ENCODE measurements at places on chromosomes 12 and 14.

- no peak for DNase-seq
Measured at GRCh38 chr14:102785595-102785963, 8.3 kb downstream of the TRAF3 start.

- DNase-seq, result peak; percentile 62
Measured at GRCh38 chr12:25830456-25830855, 128.0 kb upstream of the RASSF8 start.

GRCh38 chr12:25875661-25876060 lies 82.8 kb upstream of the RASSF8 start:
- DNase-seq, result peak; percentile 40

DNA sequence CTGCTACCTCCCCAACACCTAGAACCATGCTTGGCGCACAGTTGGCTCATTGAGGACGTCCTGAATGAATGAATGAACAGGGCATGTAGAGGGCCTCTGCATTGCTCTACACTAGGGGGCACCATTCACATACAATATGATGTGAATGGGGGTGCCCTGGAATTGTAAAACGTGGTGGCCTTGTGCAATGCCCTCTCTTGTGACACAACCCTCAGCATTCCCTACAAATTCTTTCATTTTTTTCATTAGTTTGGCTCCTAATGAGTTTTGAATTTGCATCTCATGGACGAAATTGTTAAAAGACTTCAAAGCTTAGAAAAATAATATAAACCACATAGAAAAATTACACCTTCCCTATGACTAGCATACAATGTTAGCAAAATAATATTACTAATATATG lies 2.3 kb upstream of the DIO2 start:
- DNase-seq, result peak; percentile 79

- DNase-seq, result peak; percentile 39
Measured at GRCh38 chr14:31206536-31207286, 882 bp downstream of the HECTD1 start.

DNA sequence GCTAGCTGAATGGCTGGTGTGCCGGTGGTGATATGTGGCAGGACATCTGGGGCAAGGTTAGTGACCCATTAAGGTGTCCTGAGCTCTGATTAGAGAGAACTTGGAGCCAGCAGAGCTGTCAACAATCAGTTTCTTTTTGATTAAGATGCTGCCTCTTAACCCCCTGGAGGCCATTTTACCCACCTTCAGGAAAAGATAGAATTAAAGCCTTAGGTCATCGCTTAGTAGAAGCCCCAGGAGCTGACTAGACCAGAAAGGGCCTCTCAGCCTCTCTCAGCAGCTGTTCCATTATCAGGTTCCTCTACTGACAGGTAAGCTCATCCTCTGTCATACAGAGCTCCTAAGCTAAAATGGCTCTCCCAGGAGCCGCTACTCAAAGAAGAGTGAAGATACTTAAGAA lies 339.0 kb downstream of the FUT8 start:
- DNase-seq, result no peak

DNA sequence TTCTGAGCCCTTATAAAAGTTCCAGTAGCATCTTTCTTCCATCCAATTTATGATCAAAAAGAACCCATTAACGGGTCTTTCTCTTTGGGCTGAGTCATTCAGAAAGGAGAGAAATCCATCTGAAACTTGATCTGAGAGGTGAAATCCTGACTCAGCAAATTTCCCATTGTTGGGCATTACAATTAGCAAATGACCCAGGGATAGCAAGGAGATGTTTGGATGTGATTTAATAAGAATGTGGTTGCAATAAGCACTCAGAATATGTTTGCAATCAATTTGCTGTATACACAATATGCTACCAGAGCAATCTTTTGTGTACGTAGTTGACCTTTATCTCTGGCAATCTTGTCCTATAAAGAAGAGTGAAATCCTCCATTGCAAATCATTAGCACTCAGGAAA lies 122.7 kb downstream of the CCDC60 start:
- no peak for DNase-seq

GRCh38 chr12:122040579-122041386 lies 19.1 kb downstream of the BCL7A start:
- DNase-seq, result no peak

- DNase-seq, result peak; percentile 54
Measured at GRCh38 chr12:13195785-13196129, 769 bp upstream of the EMP1 start.

GRCh38 chr14:66813636-66814035 lies 305.7 kb downstream of the GPHN start:
- DNase-seq, result no peak

DNA sequence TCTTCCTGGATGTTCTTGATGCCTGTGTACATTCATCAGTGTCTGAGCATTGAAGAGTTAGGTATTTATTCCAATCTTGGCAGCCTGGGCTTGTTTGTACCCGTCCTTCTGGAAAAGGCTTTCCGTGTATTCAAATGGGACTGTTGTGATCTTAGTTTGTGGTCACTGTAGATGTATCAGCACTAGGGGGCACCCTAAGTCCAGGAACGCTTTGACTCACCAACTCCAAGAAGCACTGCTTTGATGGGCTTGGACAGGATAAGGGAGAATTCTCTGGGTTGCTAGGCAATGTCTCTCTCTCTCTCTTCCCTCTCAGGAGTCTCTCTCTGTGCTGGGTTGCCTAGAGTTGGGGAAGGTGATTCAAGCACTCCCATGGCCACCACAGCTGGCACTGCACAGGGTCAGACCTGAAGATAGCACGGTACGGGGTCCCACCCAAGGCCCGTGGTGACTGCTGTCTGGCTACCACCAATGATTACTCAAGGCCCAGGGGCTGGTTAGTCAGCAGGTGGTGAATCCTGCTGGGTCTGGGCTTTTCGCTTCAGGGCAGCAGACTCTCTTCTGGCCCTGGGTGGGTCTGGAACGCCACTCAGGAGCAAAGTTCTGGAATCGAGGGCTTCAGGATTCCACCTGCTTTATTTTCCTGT lies 211.1 kb upstream of the RGS6 start:
- DNase-seq, result peak; percentile 67

DNA sequence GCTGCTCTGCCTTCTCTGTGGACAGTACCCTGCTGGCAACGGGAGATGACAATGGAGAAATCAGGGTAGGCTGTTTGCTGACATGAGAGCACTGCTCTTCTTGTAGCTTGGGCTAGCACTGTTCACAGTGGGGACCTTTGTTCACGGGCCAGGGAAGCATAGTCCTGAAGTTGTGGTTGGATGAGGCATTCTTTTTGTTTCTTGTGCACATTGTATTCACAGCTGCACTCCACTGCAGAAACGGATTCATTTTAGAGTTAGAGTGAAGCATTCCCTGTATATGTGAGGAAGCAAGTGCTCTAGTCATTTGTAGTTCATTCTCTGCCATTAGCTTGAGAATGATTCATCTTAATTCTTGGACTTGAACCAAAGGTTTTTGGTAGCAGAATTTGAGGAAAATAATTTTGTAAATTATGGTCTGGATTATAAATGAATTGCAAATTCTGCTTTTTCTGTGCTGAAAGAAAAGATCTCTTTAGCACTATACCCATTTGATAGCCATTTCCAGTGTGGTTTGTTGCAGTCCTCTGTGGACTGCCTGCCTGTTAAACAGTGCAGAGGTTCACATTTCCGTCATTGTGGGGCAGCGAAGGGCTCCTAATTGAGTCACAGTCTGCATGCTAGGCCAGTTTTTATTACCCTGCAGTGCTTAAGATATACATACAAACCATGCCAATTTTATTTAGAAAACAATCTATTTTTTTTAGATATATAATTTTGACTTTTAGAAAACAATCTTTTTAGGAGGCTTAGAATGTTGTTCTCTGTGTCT lies 80.6 kb downstream of the APAF1 start:
- DNase-seq, result peak; percentile 85

DNA sequence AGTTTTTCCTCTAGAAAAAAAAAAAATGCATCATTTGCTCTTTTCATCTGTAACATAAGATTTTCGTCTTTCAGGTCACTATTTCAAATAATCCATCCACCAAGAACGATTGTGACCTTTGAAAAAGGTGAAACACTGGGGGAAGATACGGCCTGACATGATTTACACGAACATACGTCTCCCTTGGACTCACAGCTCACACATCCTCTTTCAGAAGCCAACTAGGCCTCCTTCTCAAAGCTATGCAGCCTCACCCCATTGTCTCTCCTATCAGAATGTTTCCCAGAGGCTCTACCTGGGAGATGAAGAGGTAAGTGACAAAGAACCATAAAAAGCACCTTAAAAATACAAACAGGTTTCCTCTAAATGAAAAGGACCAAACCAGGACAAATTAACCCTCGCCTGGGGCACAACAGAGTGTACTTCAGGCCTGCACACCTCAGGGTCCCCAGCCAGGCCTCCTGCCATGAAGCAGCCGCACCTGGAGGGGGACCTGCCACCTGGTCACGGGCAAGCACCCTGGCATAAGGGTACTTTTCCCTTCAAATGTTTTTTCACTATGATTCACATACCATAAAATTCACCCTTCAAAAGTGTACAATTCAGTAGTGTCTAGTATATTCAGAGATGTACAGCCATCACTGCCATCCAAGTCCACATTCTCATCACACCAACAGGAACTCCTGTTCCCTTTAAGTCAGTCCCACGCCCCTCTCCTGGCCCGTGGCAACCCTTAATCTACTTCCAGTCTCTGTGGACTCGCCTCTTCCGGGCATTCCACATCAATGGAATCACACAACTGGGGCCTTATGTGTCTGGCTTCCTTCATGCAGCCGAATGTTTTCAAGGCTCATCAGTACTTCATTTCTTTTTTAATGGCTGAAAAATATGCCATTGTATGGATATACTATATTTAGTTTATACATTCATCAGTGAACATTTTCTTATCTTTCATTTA lies 5.4 kb downstream of the SLC15A4 start:
- DNase-seq, result peak; percentile 73

DNA sequence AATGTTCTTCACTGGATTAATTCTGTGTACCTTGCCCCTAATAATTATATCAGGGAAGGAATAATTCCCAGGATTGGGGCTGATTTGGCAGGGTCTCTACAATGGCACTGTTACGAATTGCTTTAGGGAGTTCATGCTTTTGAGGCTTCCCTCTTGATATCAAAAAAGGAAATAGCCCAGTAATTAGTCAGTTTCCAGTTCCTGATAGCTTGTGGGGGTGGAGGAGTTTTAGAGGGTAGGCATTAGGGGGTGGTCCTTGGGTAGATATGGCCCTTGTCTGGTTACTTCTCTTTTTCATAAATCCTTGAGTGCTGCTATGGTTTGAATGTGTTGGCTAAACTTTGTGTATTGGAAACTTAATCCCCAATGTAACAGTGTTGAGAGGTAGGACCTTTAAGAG lies 6.1 kb upstream of the SRSF5 start:
- no peak for DNase-seq

DNA sequence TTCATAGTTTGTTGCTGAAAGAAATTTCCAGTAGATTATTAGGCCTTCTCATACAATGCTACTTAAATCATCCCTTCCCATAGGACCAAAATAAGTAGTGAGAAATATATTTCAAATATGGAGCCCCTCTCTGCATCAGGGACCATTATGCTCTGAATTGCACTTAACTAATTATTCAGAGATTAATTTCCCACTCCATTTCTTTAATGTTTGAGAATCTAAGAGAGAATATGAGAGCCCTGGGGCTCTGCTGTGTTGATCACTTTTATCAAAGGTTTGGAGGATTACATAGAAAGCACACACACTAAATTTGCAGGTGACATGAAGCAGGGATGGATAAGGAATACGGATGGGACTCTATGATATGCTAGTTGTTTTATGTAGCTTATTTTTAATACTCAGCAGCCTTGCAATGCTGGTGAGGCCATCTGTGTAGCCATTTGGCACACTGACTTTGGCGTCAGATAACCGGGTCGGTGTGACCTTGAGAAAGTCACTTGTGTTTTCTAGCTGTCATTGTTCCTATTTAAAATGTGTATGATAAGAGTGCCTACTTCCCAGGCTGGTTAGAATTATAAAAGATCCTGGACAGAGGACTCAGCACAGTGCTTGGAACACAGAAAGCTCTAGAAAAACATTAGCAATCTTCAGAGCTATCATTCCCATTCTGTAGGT lies 49.9 kb upstream of the FBXO21 start:
- no peak for DNase-seq

- DNase-seq, result no peak
Measured at GRCh38 chr12:14902465-14902864, 16.8 kb upstream of the MGP start.

DNA sequence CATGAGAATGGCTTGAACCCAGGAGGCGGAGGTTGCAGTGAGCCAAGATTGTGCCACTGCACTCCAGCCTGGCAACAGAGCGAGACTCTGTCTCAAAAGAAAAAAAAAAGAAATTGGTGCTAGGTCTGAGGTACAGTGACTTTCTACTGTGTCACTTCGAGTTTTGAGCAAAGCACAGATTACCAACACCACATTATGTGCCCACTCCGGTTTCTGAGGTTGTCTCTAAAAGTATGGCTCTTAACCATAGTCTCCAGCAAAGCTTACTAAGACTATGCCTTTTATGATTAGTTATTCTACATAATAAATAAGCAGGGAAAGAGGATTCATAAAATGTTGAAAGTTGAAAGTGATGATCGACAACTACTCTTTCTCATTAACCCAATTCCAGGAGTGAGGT lies 8.0 kb downstream of the RBM23 start:
- no peak for DNase-seq

DNA sequence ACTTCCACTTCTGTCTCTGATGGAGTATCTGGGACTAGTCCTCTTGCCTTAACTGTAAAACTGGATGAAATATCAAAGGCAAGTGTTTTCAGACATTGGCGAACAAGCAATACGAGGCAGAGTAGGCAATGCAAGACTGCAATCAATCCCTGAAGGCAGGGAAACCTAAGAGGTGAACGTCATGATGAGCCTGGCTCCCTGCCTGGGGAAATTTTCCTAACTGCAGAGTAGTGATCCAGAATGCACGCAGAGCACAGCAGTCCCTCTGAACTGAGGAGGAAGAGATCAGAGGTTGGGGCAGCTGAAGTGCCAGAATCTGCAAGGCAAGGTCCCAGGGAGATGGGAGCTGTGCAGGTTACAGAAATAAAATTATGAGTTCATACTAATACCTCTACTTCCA lies 18.5 kb downstream of the BHLHE41 start:
- no peak for DNase-seq

GRCh38 chr14:58798173-58798572 lies 160.4 kb downstream of the DACT1 start:
- no peak for DNase-seq

GRCh38 chr12:2501464-2502191 lies 293.1 kb upstream of the FKBP4 start:
- DNase-seq, result no peak

All from AG20443 (cell line).